Stimulated activated CD8-positive, alpha-beta memory T cell treated with anti-CD3 and anti-CD28 coated beads, Interleukin-7, amount 100 ng/mL, for 1 hour (primary cell): ENCODE measurements at places on chromosomes 16 and 17.

DNA sequence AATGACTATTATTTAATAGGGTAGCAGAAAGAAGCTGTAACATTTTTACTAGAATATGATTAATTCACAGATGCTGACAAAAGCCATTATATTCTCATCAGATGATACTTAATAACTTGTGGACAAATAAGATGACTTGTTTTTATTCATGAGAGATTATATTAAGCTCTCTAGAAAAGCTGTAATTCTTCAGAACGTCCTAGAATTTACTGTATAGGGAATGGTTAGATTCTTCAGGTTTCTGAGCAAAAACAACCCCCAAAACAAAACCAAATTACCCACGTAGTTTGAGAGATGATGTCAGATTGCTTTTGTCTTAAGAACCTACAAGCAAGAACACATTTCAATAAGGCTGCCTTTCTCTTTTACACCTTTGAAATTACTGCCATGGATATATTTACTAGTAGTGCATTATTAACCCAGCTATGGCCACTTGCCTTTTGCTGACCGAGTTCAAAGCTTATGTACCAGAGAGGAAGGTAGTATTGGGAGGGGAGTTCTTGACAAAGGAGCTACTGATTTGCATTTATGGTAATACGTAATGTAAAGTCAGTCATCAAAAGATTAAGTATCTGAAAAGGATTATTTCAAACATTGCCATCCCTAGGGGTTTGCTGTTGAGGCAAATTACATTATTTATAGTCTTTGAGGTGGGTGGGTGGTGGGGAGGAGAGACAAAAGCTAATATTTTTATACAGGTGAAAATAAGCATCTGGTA is 51.7 kb downstream of the NLK start:
- DNase-seq = no peak

DNA sequence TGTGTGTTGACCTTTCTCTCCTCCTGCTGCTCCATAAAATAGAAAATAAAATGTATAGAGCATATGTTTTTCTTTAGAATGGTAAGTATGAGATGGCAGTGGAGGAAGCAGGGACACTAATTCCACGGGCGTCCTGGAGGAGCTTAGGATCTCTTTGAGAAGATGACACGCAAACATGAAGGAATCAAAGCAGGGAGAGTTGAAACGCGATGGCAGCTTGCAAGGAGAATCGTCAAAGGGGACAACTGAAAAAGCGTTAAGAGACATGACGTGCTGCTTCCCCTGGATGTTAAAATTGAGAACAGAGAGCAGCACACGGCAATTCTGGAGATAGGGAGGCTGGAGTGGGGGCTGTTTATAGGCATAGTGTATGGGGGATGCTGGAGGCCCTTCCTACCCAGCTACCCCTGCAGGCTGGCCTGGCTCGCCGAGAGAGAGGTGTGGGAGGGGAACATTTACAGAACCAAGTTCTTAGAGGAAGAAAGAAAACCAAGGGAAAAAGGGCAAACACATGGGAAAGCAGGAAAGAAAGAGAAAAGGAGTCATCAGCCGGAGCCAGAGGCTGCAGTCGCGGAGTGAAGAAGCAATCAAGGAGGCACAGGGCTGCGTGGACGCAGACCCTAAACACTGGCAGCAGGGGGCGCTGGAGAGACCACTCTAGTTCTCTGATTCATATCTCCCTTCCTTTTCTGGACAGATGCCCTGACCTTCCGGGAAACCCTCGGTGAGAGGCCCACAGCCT is 55.8 kb downstream of the MYH13 start:
- DNase-seq = no peak

- no peak for DNase-seq
These were observed 49.9 kb upstream of the COX10 start for GRCh38 chr17:14019186-14019956.

DNA sequence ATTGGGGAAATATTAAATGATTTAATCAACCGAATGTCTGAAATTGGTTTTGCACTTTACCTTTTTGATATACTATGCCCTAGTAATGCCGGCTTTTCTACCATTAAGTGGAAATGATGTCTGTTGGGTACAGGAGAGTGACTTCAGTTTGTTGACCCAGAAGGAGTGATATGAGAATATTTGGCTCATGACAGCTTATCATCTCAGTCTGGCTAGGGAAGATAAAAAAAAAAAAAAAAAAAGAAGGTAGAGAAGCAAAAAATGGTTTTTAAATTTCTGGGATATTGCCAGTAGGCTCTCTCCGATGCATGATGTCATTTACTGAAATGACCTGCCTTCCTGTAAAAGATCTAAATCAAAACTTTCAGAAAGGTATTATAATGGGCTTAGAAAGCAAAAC is 69.0 kb downstream of the CNTNAP4 start:
- no peak for DNase-seq

DNA sequence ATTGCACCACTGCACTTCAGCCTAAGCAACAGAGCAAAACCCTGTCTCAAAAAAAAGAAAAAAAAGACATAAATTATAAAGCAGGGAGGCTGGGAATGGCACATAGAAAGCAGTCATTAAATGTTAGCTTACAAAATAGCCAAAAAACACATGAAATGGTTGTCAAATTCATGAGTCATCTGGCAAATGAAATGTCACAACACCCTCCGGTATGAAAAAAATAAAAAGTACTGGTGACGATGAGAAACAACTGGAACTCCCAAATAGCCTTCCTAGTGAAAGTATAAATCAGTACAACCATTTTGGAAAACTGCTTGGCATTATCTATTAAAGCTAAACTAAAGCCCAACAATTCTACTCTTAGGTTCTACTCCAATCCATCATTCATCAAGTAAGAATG is 3.5 kb upstream of the KATNB1 start:
- no peak for DNase-seq

DNA sequence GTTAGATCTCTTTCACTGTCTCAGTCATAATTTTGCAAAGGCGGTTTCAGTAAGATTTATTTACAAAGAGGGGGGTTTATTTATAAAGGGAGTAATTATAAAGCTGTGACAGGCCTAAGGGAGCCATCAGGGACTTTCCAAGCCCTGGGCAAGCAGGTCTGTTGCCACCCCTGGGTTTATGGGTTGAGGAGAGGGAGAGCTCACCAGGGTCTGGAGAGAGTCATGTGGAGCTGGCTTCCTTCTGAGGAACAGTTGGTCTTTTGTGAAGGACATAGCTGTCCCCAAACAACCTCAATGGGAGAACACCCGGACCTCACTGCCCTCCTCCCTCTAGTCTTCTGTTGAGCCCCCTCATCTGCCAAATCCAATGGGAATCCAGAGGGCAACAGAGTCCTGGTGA is 9.8 kb downstream of the ITGAM start:
- no peak for DNase-seq

DNA sequence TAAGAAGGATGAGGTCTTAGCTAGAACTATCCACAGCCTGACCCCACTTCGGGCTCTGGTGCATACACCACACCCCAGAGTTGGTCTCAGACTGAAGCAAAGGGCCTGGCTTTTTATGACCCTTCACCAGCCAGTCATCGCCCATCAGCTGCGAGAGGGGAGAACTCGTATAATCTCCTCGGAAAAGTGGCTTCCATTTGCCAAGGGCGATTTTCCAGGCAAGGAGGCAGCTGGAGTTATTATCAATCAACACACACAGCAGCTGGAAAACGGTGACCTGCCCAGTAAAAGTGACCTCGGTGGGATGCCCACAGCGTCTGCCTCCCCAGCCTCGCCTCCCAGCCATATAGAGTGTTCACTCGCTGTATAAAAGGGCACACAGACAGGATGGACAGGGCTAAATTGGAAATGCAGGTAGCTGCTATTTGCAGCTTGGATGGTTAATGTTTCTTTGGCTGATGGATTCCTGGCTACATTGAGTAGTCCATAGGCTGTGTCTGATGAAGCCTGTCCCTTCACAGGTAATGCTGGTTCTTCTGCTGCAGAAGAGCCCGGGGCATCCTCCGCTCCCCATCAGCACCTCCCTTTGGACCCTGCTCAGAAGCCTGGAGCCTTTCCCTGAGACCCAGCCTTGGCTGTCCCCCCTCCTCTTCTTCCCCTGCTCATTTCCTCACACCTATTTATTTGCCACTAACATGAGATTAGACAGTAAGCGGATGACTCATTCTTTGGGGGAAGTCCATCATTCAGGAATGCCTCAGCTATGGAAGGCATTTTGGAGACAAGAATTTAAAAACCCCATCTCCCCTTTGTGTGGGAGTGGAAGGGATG is 45.7 kb downstream of the TMEM186 start:
- no peak for DNase-seq

DNA sequence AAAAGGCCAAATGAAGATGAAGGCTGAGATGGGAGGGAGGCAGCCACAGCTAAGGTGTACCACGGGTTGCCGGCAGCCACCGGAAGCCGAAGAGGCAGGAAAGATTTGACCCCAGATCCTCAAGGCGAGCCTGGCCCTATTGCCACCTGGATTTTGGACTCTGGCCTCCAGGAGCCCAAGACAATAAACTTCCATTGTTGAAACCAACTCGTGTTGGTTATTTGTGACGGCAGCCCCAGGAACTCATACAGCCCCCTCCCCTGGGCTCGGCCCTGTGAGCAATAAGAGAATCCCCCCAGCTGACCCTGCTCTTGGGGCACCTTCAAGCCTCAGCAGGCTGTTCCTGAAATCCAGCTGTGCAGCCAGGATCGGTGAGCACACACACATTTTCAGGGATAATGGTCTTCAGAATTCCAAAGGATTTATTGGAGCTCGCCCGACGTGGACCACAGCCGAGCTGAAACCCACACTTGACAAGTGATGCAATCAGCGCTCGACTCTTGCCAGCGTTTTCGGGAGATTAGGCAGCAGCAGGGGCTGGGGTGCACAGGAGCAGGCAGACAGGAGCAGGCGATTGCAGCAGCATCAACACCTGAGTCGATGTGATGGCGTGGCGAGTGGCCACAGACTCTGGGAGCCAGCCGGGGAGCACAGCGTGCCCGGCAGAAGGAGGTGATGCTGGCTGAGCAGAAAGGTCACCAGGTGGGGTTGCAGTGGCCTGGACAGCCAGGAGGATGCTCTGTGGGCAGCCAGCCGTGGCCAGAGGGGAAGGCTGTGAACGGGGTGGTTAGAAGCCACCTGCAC is 22.4 kb upstream of the CBX4 start:
- DNase-seq = no peak

GRCh38 chr16:31141489-31142108 is 6.1 kb upstream of the PRSS8 start:
- no peak for DNase-seq

- DNase-seq = no peak
These were observed 105.2 kb downstream of the CMIP start for GRCh38 chr16:81549547-81550431.

DNA sequence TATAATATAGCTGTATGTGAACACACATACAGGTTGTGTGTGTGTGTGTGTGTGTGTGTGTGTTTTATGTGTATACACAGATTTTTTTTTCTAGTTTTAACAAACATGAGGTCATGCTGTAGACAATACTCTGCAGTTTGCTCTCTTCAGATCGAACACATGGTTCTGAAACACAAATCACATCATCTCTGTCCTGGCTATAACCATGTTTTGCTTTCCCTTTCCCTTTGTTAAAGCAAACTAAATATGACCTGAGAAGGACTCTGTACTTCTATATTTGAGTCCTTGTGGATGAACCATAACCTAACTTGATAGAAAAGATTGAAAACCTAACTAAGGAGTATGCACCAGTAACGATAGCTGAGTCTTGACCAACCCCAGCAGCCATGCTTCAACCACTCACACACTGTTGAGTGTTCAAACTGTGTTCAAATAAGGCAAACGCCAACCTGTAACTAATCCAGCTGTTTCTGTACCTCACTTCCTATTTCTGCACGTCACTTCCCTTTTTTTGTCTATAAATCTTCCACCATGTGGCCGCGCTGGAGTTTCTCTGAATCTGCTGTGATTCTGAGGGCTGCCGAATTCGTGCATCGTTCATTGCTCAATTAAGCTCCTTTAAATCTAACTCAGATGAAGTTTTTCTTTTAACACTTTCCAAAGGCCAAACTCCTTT is 303.8 kb downstream of the HS3ST3B1 start:
- DNase-seq = no peak

- DNase-seq = no peak
These were observed 35.7 kb upstream of the GSG1L start for GRCh38 chr16:28098959-28099945.

DNA sequence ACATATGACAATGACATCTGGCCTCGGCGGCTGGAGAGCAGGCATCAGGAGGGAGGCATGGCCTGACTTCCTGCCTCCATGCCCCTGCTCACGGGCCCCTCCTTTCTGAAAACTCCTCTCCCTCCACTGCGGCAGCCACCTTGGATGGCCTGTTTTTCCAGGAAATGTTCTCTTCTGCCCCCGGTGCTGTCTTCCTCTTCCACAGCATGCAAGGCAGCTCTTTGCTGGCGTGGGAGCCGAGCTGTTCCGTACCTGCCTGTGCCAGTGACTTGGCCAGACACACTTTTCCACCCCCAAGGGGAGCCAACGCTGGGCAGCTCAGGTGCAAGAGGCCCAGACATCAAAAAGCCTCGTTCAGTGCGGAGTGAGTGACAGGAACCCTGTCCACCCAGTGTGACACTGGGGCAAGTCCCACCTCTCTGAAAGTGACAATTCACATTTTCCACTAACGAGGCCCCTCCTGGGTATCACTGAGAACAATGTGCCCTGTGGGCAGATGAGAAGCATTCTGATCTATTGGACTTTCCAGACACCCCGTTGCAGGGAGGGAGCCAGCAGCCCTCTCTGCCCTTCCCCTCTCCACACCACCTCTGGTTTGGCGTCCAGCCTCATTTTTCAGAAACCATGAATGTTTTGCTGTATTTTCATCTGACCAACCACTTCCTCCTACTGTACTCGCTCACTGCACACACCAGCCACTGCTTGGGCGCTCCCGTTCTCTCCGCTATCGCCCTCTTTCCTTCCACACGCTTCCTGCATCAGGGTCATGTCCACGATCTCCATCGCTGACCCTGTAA is 31.2 kb downstream of the NSMCE1 start:
- DNase-seq = peak; percentile 58

DNA sequence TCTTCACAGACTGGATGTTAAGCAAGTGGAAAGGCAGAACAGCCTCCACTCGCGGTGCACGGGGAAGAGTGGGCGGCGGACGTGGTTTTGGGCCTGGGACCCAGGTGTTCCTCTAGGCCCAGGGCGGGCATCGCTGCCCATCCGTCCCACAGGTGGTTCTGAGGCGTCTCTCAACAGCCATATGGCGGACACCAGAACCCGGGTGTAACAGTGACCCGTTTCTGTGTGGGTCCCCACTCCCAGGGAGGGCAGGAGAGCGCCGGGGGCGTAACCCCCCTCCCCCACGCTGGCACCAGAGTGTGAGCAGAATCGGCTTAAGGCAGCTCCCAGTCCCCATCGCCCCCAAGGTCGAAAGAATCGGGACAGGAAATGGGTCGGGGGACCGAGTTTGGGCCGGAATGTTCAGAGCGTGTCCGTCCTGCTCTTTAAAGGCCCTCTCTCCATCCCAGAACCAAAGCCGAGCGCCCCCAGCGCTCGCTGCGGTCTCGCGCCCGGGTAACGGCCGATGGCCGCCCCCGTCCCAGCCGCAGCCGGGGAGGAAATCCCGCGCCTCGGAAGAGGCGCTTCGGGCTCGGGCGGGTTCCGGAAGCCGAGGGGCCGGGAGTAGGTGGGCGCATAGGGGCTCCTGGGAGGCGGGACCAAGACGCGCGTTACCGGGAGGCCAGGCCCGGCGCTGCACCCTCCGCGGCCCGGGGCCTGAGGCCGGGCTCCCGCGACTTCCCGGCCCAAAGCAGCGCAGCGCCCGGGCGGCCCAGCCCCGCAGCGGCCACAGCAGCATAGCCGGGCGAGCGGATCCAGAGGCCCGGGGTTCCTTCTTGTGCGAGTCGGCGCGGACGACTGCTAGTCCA is at the start of gene TK2:
Gene TK2 (minus strand): TSS at position 839 of the 848 bp plus-strand sequence. CDS start 61 bp downstream, at position 778.
- no peak for DNase-seq

- no peak for DNase-seq
These were observed 45.0 kb downstream of the USP31 start for GRCh38 chr16:23104032-23104955.

- DNase-seq = no peak
These were observed 58.3 kb downstream of the RAI1 start for GRCh38 chr17:17739388-17740066.
